ENCODE measurements at places on chromosomes 12 and 14. TPM values are rescaled to one million over a fixed set of nuclear protein-coding genes. Genes with fewer than 3 reads are reported as not detected.

P2RX7 gene
- 7.3 TPM for total RNA-seq

- H3K27me3 ChIP-seq = no peaks in the 10 kb centered on the region
- no peak overlapping the region for H3K4me3 ChIP-seq
- DNase-seq = no peak
- H3K4me1 ChIP-seq = peaks cover 6% of the 10 kb centered on the region
- H3K27ac ChIP-seq = no peak overlapping the region
- peaks cover 7% of the 10 kb centered on the region for H3K36me3 ChIP-seq
These were observed 25.0 kb downstream of the RXYLT1 start for GRCh38 chr12:63804746-63805145.

DNA sequence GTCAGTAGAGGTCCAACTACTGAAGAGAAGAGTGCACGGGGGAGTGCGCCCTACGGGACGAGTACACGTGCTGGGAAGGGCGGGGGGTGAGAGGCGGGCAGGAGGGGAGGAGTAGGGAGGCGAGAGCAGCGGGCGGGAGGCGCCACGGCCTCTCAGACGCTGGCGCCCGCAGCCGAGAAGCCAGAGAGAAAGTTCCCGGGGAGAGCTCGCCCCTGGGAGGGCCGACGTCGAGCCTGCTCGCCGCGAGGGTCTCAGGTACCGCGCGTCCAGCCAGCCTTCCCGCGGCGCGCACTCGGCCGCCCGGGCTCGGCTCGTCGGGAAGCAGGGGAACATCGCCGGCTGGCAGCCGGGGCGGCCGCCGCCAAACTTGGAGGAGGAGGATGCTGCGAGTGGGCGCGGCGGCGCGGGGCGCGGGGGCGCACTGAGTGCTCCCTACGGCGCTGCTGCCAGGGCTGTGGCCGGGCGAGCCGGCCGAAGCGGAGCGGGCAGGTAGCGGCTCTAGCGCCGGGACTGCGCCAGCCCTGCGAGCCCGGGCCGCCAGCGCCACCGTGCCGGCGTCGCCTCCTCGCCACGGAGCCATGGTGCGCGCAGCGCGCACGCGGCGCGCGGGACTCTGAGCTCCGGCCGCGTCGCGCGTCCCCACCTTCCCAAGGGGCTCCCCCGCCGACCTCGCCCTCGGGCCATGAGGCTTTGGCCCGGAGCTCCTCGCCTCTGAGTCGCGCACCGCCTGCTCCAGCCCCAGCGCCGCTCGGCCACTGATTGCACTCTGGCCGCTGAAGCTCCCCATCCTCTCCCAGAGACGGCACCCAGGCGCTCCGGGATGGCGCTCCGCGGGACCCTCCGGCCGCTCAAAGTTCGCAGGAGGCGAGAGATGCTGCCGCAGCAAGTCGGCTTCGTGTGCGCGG lies at the start of gene SLC24A4:
SLC24A4 (plus strand) TSS at position 155 of the 905 bp plus-strand sequence; CDS start at position 821, 666 bp downstream.
- no peaks in the 10 kb centered on the region for H3K4me1 ChIP-seq
- no peak within 1 kb of the TSS for H3K27ac ChIP-seq
- no peak for DNase-seq
- no peaks in the 10 kb centered on the region for H3K36me3 ChIP-seq

- H3K4me1 ChIP-seq = peaks cover 31% of the 10 kb centered on the region
- H3K4me3 ChIP-seq = no peak overlapping the region
- peaks cover 65% of the 10 kb centered on the region for H3K27me3 ChIP-seq
- no peak for DNase-seq
- H3K36me3 ChIP-seq = peaks cover 2% of the 10 kb centered on the region
- H3K27ac ChIP-seq = no peak overlapping the region
These were observed 3.6 kb downstream of the PAPLN start for GRCh38 chr14:73240816-73241480.

- DNase-seq = no peak
- H3K27me3 ChIP-seq = no peaks in the 10 kb centered on the region
- H3K36me3 ChIP-seq = no peaks in the 10 kb centered on the region
- H3K4me1 ChIP-seq = no peaks in the 10 kb centered on the region
These were observed 645.2 kb downstream of the MED13L start for GRCh38 chr12:115632308-115632707.

TAS2R43 gene
- 0.76 TPM for total RNA-seq

MIP gene
- not detected for total RNA-seq

PEBP1 gene
- 200 TPM for total RNA-seq

Measured in activated T-helper 1 cell treated with anti-CD3 and anti-CD28 coated beads, Interleukin-12 subunit alpha, Interleukin-12 subunit beta, Interleukin-2, Interleukin-4 antibody, amounts not matched to agents 30 ng/mL and 10 ng/mL and 1 ng/mL, durations not matched to agents 14 hours and 24 hours and 36 hours (primary cell).